ENCODE measurements at places on chromosomes 7 and 10.
A peak's percentile ranks its signal among the peaks of the same experiment; 100 is the strongest.

- no peak for DNase-seq
These were observed 3.7 kb downstream of the GPER1 start for GRCh38 chr7:1091644-1092027.

GRCh38 chr7:40232242-40232893, 97.6 kb downstream of the SUGCT start:
- no peak for DNase-seq

DNA sequence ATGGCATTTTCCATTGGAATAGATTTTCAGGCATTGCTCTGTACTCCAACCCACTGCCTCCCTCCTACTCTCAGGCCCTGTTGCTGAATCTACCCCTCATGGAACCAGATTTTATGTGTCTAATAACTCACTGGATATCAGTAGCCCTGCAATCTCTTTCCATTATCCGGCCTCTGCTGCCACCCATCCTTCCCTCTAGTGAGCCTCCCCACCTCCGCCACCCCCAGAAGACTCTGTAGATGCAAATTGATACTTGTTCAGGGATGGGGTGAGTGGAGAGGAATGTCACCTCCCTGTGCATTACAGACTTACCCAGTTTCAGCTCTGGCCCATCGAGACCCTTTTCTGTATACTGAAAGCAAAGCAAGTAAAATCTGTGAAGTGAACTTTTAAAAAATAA, 52.3 kb upstream of the PHYHIPL start:
- no peak for DNase-seq

- no peak for DNase-seq
These were observed 31.5 kb downstream of the PIK3AP1 start for GRCh38 chr10:96688789-96689188.

GRCh38 chr10:118844731-118845521, 90.2 kb upstream of the CACUL1 start:
- no peak for DNase-seq

- DNase-seq, result no peak
These were observed 113.6 kb upstream of the ZMIZ1 start for GRCh38 chr10:78955206-78955605.

GRCh38 chr7:99628471-99629465, 12.0 kb downstream of the ZSCAN25 start:
- DNase-seq, result no peak

DNA sequence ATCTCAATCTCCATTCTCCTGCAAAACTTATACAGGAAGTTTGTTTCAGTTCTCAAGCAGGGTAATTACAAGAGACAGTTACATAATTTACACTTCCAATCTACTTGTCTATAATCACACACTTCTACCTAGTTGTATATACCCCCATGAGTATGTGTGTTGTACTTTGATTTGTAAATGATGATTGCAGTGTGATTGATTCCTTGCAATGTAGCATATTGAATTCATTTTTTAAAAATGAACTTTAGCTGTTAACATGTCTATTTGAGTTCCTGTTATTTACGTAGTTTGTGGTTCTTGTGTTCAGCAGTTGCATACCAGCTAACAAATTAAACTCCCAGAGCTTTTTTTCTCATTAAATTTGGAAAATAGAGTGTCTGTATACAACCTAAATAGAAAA, 102.5 kb upstream of the SAMD8 start:
- no peak for DNase-seq

- no peak for DNase-seq
These were observed 172.7 kb downstream of the GNAI1 start for GRCh38 chr7:80307227-80307856.

GRCh38 chr7:25091176-25091575, 33.9 kb downstream of the CYCS start:
- DNase-seq, result no peak

DNA sequence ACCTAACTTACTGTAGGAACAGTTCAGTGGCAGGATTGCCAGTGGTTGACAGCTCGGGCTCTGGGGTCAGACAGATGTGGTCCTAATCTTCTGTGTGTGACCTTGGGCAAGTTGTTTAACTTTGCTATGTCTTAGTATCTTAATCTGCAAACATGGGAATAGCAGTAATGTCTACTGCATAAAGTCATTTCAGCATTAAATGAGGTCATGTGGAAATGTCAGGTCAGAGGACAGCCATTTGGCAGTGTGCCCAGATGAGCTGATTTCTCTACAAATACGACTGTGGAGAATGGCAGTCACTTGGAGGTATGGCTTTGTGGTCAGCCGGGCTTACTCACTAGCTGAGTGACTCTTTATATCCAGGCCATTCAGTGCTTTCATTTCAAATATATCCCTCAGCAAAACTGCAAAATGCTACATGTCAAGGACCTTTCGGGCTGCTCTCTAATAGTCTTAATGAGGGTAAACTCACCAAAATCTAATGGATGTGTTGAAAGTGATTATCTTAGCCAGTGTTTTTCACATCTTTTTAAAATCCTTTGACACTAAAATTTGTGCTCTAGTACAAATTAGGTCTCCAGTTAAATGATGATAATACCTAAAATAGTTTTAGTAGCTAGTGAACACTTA, 171.4 kb downstream of the ST7 start:
- peak; percentile 72 for DNase-seq

- DNase-seq, result no peak
These were observed 649.6 kb downstream of the TNS3 start for GRCh38 chr7:46932306-46932675.

DNA sequence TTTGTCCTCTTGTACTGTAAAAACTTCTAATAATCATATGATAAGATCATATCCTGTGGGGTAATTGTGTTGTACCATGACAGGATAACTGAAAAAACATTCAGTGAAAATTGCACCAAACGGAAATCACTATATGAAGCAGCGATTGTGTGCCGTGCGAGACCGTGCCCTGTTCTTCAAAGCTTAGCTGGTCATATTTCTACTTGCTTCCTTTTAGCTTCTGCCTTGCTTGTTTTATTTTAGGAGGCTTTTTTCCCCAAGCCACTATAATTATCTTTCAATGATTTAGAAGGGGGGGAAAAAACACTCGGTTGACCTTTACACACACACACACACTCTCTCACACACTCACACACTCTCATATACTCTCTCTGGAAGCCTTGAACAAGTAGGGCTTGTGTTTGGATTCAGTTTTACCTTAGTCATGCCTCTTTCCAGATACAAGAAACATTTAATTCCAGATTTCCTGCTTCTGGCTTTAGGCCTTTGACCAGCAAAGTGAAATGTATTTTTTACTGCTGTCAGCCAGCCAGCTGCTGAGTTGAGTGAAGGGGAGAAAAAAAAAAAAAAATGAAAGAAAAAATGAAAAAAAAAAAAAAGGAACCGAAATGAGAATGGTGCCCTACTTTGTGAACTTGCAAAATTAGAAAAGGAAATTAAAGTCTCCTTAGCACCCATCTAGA, 181.4 kb downstream of the ARID5B start:
- DNase-seq, result peak; percentile 42

GRCh38 chr7:151374139-151374538, 32.5 kb downstream of the NUB1 start:
- DNase-seq, result no peak

DNA sequence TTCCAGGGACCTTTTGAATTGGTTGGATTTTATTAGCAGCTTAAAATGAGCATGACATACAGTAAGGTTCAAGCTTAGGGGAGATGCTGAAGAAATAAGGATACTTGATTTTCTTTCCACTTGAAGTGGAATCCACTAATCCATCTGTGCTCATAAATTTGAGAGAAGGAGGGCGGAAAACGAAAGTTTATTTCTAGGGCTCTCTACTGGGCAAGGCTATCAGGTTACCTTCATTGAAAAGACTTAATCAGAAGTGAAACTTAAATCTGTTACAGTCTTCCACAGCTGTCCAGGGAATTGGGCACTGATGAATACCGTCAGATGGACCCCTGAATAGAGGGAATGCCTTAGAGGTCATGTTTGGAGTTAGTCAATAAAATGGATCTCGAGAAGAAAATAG, 21.8 kb downstream of the AUTS2 start:
- no peak for DNase-seq

DNA sequence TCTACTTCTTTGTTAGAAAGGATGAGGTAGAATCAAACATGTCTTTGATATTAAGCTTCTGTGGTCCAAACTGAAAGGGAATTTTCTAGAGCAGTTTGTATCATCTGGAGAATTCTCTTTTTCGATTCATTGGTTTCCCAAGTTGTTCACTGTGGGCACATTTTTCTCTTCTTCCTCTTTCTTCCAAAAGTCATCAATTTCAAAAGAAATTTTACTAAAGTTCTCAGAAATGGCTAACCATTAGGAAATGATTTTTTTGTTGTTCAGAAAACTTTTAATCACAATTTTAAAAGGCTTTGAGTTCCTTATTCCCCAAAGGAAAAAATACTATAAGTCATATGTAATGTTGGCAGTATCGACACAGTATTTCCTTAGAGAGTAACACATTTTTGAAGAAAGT, 28.3 kb upstream of the CCDC6 start:
- no peak for DNase-seq

DNA sequence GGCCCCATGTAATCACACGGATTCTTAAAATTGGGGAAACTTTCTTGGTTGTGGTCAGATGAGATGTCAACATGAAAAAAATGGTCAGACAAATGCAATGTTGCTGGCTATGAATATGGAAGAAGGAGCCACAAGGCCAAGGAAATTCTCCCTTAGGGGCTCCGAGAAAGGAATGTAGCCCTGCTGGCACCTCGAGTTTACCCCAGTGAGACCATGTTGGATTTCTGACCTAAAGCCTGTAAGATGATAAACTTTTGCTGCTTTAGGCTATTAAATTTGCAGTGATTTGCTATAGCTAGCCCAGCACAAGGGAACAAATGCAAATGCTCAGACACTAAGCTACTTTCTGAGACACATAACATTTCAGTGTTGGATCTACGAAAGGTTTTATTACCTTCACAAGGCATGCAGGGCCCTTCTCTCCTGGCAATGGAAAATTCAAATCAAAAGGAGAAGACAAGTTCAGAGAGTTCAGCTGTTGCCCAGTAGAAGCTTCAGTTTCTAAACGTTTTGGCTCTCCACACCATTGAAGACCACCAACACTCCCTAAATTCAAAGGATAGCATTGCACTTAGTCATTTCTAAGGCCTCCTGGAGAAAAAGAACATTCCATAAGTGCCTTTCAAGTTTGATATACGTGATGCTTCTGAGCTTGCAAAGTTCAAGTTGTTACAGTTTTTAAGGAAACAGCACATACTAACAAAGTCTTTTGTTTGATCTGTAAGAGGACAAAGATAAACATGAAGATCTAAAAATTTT, 23.4 kb downstream of the MCMBP start:
- no peak for DNase-seq

- DNase-seq, result no peak
These were observed 240.2 kb downstream of the C7orf25 start for GRCh38 chr7:42671627-42672026.

DNA sequence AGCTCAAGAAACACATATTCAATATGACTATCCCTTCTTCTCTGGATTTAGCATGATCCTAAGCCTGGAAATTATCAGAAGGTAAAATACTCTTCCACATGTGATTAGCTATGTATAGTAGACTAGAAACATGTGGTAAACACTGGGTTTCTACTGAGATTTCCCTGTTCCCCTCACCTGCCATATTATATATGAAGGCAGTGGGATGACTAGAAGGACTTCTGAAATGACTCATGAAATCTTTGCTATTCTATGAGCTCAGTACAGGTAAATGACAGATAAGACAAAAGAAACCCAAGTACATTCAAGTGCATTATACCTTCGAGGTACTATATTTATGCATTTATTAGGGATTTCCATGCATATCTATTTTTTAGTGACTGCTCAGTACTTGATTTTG, 152.9 kb downstream of the DNAJB9 start:
- no peak for DNase-seq

DNA sequence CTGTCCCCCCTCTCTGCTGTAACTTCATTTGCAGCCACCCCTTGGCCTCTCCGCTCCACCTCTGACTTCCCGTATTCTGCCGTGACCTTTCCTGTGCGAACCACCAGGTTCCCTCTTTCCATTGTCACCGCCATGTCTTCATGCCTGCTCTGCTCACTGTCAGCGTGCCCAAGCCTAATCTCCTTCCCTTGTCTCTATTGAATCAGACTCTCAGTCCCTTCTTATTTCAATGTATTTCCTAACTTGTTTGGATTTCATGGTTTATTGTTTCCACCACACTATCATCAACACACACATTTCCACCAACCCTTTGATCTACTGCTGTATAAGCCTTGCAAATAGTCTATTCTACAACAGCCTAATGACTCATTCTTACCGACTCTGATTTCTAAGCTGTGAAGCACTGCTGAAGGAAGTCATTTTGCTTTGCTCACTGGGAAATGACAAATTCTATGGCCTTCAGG, 30.0 kb upstream of the INHBA start:
- DNase-seq, result no peak

DNA sequence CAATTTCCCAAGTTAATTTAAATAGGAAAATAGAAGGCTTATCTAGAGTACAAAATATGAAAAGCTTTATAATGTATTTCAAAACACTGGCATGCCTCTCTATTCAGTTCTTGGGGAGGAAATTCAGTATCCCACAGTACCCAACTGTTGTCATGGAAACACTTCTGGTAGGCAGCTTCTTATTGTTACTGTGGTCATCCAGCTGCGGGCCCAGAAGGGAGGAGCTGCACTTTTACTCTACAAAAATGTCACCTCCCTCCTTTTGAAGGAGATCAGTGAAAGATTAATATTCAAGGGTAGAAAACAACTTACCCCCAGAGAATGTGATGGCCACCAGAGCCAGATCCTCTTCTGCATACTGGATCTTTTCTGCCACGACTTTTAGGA, 202.8 kb downstream of the RAPGEF5 start:
- no peak for DNase-seq

DNA sequence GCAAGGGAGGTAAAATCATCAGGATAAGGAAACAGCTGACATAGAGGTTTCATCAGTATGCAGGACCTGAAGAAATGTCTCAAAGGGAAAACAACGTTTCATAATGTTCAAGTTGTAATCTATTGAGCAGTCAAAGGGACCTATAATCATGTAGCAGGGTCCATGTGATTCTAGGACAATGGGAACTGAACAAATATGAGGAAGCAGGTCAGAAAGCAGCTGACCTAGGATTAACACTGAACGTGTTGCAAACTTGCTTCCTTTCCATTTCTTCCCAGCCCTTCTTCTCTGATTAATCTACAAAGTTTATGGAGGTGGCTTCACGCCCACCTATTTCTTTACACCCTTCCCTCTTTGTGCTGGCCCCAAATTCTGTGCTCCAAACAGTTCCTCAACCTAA, 256.9 kb upstream of the AKR1E2 start:
- DNase-seq, result no peak

All from activated naive CD4-positive, alpha-beta T cell treated with Interleukin-2 at 50 U/mL for 16 hours (primary cell).